Globus pallidus (tissue), 1 donor: ENCODE measurements at places on chromosomes 6 and 20.

DNA sequence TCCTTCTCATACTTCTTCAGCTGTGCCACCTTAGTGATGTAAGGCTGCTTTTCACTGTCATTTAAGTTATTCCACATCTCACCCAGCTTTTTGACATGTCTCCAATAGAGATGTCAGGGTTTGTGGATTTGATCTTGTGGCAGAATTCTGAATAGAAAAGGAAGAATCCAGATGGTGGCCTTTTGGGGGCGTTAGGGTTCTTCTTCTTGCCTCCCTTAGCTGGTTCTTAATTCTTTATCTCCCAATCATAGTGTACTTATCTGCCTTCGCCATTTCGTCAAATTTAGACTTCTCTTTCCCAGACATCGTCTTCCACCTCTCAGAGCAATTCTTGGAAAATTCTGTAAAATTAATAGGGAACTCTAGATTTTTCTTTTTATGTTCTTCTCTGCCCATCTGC, 422.9 kb downstream of the GJA1 start:
- DNase-seq, result no peak

DNA sequence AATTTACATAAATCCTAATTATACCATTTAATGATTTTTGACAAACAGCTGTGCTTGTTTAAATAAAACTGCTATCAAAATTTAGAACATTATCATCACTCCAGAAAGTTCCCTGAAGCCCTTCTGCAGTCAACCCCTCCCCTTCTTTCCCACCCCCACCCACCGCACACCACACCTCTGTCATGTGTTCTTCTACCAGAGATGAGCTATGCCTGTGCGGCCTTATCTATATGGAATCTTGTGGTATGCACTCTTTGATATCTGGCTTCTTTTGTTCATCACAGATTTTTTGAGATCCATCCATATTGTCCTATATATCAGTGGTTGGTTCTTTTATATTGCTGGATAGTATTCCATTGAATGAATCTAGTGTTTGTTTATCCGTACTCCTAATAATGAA, 7.2 kb downstream of the MYLIP start:
- DNase-seq, result no peak

DNA sequence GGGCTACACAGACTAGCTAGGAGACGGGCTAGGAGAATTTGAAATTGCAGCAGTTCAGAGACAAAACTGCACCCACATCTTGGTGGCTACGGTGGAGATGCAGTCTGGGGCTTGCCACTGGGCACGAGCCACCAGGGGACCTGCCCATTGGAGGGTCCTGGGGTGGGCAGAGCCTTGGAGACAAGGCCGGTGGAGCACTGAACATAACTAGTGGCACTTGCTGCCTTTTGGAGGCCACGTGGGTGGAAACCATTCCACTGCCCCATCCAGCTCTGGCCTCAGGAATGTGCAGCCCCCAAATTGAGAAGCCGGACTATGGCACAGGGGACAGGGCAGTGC, 113.4 kb downstream of the NFATC2 start:
- no peak for DNase-seq

DNA sequence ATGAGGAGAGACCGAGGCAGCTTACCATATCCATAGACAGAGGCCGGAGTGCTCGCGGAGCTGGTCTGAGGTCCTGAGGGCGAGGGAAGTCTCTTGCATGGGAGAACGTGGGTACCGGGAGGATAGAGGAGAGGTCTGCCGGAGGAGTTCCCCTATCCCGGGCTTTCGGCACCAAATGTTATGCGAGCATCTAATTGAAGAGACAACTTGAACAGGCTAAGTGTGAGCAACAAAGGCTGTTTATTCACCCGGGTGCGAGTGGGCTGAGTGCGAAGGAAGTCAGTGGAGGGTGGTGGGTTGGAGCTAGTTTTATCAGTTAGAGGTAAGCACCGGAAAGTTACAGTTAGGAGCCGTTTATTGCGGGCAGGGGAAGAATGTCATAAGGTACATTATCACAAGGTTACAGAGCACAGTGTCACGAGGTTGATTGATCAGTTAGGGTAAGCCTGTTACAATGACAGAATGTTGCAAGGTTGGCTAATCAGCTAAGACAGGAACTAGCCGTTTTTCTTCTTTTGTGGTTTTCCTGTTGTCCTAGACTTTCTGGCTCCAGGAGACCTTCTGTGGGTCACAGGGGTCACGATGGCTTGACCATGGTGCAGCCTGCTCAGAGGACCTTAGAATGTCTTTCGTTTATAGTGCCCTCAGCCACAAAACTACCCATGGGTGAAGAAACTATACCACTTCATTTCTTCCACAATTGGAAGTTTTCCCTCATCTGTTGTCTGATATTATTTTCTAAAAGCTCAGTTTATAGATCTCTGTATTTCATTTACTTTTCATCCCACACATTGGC, 746.0 kb upstream of the ADGRB3 start:
- DNase-seq, result no peak

DNA sequence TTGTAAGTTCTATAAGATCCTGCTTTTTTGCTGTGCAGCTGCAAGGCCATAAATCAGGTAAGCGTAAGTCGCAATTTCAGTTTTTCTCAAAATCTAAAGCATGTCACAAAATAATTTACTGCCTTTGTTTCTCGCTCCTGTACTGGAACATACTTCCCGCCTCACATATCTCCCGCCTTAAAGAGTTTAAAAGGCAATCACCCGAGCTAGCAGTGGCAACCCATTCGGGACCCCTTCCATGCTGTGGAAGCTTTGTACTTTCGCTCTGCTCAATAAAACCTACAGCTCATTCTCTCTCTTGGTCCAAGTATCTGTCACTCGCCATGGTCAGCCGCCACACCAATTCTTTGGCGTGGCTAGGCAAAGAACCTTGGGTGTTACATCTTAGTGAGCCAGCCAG, 34.0 kb downstream of the CEP85L start:
- no peak for DNase-seq

GRCh38 chr6:14896475-14896874, 349.4 kb upstream of the JARID2 start:
- no peak for DNase-seq

DNA sequence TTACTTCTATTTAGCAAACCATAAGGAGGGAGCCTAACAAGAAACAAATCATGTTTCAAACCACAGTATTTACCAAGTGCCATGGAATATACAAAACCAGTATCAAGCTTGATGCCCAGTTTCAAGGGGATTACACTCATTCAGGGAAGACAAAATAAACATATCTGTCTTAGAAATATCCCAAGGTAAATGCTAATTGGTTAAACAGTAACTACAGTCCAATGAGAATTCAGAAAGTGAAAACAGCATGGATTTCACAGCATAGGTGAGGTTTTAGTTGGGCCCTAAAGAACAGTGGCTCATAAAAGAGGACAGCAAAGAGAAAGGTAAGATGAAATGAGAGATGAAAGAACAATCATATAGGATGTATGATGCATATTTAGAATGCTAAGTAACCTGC, 110.3 kb downstream of the CHD6 start:
- no peak for DNase-seq

GRCh38 chr20:32560989-32561830, 23.9 kb downstream of the NOL4L start:
- DNase-seq, result no peak

DNA sequence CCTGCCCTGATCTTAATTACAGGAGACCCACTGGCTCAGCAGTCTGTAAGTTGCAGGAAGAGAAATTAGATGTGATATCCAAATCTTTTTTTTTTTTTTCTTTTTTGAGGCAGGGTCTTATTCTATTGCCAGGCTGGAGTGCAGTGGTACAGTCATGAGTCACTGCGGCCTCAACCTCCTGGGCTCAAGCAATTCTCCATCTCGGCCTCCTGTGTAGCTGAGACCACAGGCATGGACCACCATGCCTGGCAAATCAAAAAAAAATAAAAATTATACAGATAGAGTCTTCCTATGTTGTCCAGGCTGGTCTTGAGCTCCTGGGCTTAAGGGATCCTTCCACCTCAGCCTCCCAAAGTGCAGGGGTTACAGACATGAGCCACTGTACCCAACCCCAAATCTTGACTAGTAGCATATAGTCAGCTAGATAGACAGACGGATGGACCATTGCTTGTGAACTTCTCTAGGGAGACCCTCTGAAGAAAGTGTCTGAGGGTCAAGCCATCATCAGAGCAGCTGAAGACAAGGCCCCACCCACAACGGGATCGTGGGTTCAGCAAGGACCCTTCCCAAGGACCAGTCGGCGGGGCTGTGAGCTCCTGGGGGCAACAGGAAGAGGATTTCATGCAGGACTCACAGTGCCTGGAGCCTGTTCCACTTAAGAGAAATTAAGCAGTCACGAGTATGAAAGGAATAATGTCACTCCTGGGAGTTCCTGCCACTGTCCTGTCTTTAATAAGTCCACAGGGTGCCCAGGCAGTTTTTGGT, 222.7 kb downstream of the ANKRD60 start:
- DNase-seq, result no peak

DNA sequence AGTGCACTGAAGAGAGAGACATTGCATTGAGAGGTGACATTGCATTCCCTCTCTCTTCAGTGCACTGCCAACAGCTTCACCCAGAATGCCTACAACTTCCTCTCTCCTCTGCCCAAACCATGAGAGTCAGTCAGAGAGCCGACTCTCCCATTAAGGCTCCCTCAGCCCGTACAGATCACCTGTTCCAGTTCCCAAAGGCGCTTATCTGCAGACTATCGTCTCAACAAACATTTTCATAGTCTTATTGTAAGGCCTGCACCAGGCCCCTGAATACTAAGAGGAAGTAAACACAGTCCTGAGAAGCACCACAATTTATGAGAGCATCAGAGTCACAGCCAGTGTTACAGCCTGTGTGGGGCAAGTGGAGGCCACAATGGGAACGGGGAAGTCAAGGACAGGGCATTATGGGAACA, 53.7 kb downstream of the GFOD1 start:
- no peak for DNase-seq

DNA sequence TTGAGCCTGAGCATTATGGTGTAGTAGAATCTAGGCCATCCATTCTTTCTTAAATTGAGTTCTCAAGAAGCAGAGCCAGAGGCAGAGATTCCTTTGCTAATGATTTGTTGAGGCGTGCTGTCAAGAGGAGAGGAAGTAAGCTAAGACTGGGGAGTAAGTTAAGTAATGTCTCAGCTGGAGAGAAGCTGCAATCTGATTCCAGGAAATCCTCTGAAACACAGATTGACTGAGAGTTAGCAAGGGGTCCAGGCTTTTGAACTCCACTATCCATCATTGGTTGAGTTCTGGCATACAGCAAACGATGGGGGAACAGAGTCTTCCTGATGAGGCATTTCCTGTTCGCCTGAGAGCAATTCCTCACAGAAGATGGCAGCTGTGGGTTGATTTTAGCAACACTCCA, 207.4 kb upstream of the RAB32 start:
- no peak for DNase-seq

GRCh38 chr6:168756009-168756634, 315.1 kb downstream of the SMOC2 start:
- DNase-seq, result no peak

GRCh38 chr20:6870559-6870958, 103.1 kb downstream of the BMP2 start:
- DNase-seq, result no peak

GRCh38 chr20:12053353-12053752, 135.7 kb downstream of the BTBD3 start:
- DNase-seq, result no peak

- DNase-seq, result no peak
Observed at GRCh38 chr6:515267-515666, 123.7 kb downstream of the IRF4 start.

- DNase-seq, result no peak
Observed at GRCh38 chr6:11683871-11684270, 94.7 kb downstream of the ADTRP start.

DNA sequence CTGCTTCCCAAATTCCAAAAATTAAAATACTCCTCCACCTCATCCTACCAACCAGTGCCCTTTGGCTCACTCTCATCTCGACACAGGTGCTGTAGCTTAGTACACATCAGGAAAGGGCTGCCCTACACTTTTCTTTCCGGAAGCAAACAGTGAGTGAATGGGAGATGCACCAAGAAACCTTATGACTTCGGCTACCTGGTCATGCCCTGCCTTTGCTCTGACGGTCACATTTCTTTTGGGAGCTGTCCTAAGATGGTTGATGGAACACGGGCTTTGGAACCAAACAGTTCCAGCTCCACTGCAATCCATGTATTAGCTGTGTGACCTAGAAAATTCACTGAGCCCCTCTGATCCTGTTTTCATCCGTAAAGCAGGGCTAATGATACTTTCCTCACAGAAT, 92.7 kb upstream of the ASF1A start:
- no peak for DNase-seq

- DNase-seq, result no peak
Observed at GRCh38 chr6:137767911-137768690, 99.0 kb upstream of the TNFAIP3 start.

DNA sequence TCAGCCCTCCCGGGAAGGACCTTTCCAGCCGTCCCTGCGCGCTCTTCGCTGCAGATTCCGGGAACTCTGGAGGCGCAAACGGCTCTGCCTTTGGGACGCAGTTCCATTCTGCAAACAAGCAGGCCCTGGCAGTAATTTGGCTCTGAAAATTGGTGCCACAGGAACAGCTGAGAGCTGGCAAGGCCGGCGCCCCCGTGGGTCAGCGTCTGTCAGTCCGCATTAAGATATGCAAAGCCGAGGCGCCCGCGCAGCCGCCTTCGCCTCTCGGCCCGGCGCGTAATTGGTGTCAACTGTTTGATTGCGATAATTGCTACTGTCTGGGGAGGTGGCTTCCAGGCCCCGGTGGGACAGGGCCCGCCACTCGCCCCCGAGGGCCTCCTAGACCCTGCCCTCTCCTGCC, 73.6 kb downstream of the NCR2 start:
- DNase-seq, result no peak

DNA sequence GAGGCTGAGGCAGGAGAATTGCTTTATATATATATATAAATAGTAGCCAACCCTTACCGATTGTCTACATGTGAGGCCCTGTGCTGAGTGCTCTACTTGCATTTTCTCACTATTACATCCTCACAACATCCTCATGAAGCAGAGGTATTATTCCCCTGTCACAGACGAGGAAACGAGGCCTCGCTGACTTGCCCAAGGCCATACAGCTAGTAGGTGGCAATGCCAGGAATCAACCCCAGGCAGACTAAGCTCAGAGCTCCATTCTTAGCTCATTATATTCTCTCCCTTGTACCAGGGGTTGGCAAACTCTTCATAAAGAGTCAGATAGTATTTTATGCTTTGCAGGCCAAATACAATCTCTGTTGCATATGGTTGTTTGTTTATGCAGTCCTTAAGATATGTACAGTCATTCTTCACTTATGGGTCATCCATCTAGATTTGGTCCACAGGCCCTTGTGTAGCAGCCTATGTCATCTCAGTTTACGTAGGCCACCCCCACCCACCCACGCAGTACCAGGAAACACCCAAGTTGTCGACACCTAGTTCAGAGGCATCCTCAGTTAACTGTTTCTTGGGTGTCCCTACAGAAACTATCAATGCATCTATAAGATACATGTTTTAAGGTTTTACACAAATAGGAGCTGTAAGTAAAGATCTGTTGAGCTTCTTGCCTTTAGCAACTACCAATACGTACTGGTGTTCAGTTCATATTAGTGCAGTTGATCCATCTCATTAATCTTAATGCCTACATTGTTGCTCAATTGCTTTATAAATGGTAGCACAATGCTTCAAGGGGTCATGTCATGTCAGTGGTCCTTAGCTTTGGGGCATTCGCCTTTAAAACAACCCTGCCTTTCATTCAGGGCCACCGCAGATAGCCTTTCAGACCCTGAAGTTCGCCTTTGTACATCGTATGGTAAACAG, 3.0 kb downstream of the CASS4 start:
- DNase-seq, result no peak
